Mesenteric fat pad (tissue), 1 donor: ENCODE measurements at places on chromosomes 2 and 18. TPM values are rescaled to one million over a fixed set of nuclear protein-coding genes. Genes with fewer than 3 reads are reported as not detected.

The E2F6 gene
- 22.5 TPM for total RNA-seq

The EVX2 gene
- not detected for total RNA-seq

The MEP1B gene
- total RNA-seq, result 0.42 TPM

The TRAPPC12 gene
- 78.9 TPM for total RNA-seq

The LIMS4 gene
- 4.9 TPM for total RNA-seq

The ATP6V1C2 gene
- total RNA-seq, result 1.4 TPM

The IMMT gene
- total RNA-seq, result 85.2 TPM
